Esophagus muscularis mucosa (tissue), 4 donors: ENCODE measurements at places on chromosomes 11 and 22. TPM values are rescaled to one million over a fixed set of nuclear protein-coding genes. Genes with fewer than 3 reads are reported as not detected.

The PDGFB gene
- total RNA-seq: 21.4 TPM

The PKDREJ gene
- total RNA-seq: 0.23 TPM

The CCDC89 gene
- total RNA-seq: 2.9 TPM

The TSPAN4 gene
- total RNA-seq: 108 TPM

The CHRDL2 gene
- 0.40 TPM for total RNA-seq

The NCR3LG1 gene
- 3.6 TPM for total RNA-seq

The PGR gene
- 6.3 TPM for total RNA-seq

The PDE3B gene
- total RNA-seq: 23.3 TPM

The INCENP gene
- 17.9 TPM for total RNA-seq

The BAIAP2L2 gene
- total RNA-seq: 1.1 TPM

The TRABD gene
- total RNA-seq: 31.0 TPM

The CLP1 gene
- total RNA-seq: 18.1 TPM

The RHOG gene
- total RNA-seq: 75.5 TPM

The LIF gene
- total RNA-seq: 4.8 TPM

The OR4C15 gene
- total RNA-seq: not detected

The CRACR2B gene
- 5.3 TPM for total RNA-seq

The IGSF9B gene
- total RNA-seq: 130 TPM

The VPREB1 gene
- total RNA-seq: not detected

The PARVG gene
- 8.9 TPM for total RNA-seq

The GGT1 gene
- 2.1 TPM for total RNA-seq

The MS4A6A gene
- 47.4 TPM for total RNA-seq

The KRTAP5-2 gene
- total RNA-seq: not detected

The TH gene
- total RNA-seq: not detected

The RAG1 gene
- total RNA-seq: 0.33 TPM

The IGF2 gene
- total RNA-seq: 59.6 TPM

The SERPING1 gene
- total RNA-seq: 585 TPM

The KCNK7 gene
- 0.99 TPM for total RNA-seq

The CSRP3 gene
- total RNA-seq: not detected

The CST6 gene
- total RNA-seq: not detected

The BARX2 gene
- total RNA-seq: not detected

The ROBO4 gene
- 30.0 TPM for total RNA-seq

The APOBEC3G gene
- total RNA-seq: 5.3 TPM

The OR52B2 gene
- total RNA-seq: not detected

The CARD16 gene
- 2.5 TPM for total RNA-seq

The FAT3 gene
- 15.5 TPM for total RNA-seq

The CNGA4 gene
- total RNA-seq: not detected

The OLFML1 gene
- 7.9 TPM for total RNA-seq

The DEUP1 gene
- not detected for total RNA-seq

The C22orf23 gene
- total RNA-seq: not detected

The MOGAT2 gene
- total RNA-seq: not detected

The EHF gene
- total RNA-seq: not detected

The SULT4A1 gene
- 1.3 TPM for total RNA-seq

The TCP11L1 gene
- 39.6 TPM for total RNA-seq

The NOX4 gene
- total RNA-seq: 3.3 TPM

The RASD2 gene
- 44.4 TPM for total RNA-seq

The DGCR6 gene
- 1.2 TPM for total RNA-seq

The PLEKHA7 gene
- total RNA-seq: 6.7 TPM

The GUCD1 gene
- total RNA-seq: 137 TPM

The PGA3 gene
- total RNA-seq: not detected

The CDKN1C gene
- total RNA-seq: 156 TPM

The CHEK1 gene
- 2.3 TPM for total RNA-seq

The CCDC188 gene
- 0.83 TPM for total RNA-seq

The RAB39A gene
- total RNA-seq: 0.83 TPM

The FADS3 gene
- total RNA-seq: 66.6 TPM

The SOX6 gene
- 1.7 TPM for total RNA-seq

The TRPM5 gene
- not detected for total RNA-seq
